HuH-7.5 (cell line): ENCODE measurements at places on chromosomes 4 and X.

DNA sequence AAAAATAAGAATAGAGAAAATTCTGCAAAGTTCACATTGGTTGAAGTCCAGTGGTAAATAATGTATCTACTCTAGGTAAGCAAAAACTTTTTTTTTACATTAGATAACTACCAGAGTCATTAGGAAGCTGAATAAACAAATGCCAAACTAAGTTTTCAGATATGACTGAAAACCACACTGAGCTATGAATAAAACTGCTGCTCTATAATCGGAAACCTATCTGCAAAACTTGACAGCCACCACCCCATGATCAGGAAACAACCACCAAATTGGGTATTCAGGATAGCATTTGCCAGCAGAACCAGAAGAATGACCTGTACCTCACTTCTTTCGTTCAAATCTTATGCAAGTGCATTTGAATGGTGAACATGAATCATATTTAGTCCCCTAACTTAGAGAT, 173.0 kb upstream of the TET2 start:
- DNase-seq = no peak

DNA sequence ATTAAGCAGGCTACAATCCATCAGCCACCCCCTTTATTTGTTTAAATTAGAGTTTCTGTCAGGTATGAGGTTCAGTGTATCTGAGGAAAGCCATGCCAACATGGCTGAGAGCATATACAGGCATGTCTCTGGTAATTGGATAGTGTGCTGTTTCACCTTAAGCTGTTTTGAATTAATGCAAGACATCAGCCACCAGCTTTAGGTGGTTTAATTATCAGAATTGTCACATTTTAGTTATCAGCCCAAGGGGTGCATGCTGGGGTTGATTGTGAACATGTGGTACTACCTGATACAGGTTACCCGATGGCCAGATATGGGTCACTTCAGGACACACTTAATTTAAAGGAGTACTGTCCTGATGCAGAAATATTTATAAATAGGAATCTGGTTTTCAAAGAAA, 353.2 kb upstream of the TENM3 start:
- no peak for DNase-seq

- no peak for DNase-seq
These were observed 238.5 kb upstream of the PGRMC2 start for GRCh38 chr4:128525992-128526630.

DNA sequence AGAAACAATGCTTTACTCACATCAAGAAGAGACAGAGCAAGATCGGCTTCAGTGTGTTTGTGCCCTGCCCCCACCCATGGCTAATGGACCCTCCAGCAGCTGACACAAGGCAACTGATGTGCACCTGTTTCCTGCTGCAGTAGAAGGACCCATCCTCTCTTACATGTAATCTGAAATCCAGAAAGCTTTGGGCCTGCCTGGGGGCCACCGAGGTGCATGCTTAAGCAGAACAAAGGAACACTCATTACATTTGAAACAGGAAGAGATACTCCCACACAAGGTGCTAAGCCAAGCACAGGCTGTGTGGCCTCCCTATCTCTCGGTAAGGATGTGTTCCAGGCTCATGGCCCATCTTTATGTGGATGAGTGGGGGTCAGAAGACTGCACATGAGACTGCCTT, 338.0 kb downstream of the SPOCK3 start:
- no peak for DNase-seq

DNA sequence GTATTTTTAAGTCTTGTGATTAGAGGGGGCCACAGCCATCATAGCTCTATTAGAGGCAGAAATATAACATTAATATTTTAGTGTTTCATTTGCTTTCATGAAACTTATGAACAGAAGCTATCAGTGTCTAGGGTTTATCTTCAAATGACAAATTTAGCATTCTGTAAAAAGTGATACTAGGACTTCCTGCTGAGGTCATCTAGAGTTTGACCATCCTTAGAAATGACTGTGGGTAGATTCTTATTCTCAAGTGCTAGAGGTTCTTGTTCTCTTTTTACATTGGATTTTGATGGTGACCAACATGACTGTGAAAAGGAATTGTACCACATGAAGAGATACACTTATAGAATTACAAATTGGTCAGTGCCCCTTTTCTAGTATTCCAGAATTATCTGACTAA, 568.6 kb downstream of the RPA4 start:
- no peak for DNase-seq

DNA sequence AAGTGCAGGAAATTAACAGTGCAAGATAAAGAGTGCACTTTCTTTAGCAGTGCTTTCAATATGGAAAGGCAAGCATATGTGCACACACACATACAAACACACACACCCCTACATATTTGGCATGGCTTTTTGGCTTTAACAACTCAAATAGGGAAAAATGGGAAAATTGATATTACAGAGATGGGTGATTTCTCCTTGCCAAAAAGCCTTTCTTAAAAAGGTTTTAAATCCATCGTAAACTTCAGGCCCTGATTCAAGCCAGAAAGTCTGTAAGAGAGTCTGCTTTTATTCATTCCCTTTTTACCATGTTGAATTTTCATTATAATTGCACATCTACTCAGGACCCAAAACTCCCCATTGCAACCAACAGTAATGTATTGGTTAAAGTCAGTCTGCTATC, 612.0 kb upstream of the ACTRT1 start:
- no peak for DNase-seq

- DNase-seq = no peak
These were observed 291.1 kb downstream of the QDPR start for GRCh38 chr4:17220816-17221215.

DNA sequence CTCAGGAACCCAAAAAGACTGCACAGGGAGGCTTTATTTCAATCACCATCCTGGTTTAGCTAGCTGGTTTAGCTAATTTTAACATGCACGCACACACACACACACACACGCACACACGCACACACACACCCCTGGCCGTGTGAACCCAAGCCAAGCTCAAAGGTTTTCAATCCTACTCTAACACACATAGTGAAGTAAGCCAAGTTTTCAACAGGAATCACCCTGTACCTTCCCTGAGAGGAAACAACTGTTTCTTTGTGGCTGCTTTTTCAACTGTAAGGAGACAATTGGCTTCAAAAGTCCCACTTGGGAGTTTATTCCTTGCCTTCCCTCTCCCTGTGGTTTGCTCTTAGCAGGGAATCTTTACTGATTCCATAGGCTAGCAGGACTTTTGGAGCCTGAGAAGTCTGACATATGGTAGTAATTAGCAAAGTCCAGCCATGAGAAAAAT, 98.9 kb upstream of the BMP3 start:
- DNase-seq = no peak

DNA sequence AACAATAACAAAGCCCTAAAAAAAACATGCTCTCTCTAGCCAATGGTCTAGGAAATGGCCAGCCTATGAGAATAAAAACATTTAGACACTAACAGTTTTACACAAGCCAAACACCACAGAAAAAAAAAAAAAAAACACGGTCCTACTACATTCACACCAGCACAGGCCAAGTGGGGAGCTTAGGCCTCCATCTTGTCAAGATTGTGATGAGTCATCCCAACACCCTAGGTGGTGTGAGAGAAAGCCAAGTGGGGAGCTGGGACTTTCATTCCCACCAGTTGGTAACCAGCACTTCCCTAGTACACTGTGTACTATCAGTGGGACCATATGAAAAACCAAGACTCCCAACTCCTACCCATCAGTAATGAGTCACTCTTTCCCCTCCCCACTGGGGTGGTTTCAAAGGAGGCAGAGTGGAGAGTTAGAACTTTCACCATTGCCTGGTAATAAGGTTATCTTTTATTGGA, 95.6 kb downstream of the ADAMTS3 start:
- DNase-seq = no peak

DNA sequence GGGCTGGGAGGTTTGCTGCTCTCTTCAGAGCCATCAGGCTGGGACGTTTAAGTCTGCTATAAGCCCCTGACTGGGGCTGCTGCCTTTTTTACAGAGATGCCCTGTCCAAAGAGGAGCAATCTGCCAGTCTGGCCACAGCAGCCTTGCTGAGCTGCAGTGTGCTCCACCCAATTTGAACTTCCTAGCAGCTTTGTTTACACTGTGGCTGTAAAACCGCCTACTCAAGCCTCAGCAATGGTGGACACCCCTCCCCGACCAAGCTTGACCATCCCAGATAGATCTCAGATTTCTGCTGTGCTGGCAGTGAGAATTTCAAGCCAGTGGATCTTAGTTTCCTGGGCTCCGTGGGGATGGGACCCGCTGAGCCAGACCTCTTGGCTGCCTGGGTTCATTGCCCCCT, 40.7 kb downstream of the SPATA18 start:
- no peak for DNase-seq

GRCh38 chr4:59729321-59729720, 1470.8 kb upstream of the ADGRL3 start:
- DNase-seq = no peak

DNA sequence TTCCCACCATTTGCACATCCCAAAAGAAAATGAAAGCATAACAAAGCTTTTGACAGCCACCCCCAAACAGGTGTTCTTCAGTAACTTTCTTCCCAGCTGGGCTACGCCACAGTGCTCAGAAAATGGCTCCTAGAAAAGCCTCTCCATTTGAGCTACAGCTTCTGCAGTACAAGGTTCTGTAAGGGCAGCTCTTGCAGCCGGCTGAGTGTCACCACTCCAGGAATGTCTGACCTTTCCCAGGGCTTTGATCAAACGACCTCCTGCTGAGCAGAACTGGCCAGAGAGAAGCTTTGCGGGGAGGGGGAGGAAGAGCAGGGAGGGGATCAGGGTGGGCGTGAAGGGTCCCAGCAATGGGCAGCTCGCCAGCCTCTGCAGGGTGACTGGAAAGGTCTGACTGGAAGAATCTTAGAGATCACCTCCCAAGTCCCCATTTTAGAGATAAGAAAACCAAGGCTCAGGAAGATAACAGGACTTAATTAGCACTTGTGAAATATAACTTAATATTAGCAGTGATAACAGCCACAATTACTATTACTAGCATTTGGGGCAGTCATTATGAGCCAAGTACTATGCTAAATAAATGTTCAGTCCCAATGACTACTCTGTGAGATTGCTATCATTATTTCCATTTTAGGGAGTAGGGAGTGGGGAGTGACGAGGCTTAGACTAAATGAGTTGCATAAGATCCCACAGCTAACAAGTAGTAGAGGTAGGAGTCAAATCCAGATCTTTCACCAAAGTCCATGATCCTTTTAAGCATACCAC, 51.1 kb downstream of the LEF1 start:
- no peak for DNase-seq

GRCh38 chr4:157012296-157012695, 40.7 kb upstream of the PDGFC start:
- no peak for DNase-seq

DNA sequence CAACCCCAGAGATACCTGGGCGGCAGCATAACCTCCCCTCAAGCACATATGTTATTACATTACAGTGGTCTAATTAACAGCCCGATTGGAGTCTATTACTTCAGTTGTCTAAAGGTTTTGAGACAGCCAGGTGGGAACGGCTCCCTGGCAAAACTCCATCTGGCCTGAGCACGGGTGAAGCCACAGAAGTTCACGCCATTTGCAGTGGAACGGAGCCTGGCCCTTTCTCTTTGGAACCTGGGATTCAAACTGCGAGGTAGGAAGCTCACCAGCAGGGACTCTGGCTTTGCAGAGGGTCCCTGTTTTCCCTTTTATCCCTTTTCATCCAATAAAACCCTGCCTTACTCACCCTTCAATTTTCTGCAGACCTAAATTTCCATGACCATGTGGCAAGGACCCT, 45.9 kb upstream of the NEIL3 start:
- DNase-seq = no peak

GRCh38 chr4:71599578-71599977, 184.3 kb downstream of the GC start:
- no peak for DNase-seq

- DNase-seq = no peak
These were observed 115.1 kb upstream of the MXRA5 start for GRCh38 chrX:3461397-3462165.

- DNase-seq = no peak
These were observed 180.3 kb upstream of the TENM3 start for GRCh38 chr4:182062936-182063335.

DNA sequence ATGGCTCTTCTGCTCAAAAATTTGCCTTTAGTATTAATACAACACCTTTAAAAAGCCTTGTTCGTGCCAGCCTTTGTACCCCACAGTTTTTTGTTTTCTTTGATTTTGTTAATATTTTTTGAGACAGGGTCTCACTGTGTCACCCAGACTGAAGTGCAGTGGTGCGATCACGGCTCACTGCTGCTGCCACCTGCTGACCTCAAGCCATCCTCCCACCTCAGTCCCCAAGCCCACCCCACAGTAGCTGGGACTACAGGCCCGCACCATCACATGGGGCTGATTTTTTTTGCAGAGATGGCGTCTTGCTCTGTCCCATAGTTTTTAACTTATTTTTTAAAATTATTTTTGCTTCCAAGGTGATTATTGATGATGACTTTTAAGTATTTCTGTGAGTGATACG, 134.0 kb downstream of the HTR2C start:
- DNase-seq = no peak

DNA sequence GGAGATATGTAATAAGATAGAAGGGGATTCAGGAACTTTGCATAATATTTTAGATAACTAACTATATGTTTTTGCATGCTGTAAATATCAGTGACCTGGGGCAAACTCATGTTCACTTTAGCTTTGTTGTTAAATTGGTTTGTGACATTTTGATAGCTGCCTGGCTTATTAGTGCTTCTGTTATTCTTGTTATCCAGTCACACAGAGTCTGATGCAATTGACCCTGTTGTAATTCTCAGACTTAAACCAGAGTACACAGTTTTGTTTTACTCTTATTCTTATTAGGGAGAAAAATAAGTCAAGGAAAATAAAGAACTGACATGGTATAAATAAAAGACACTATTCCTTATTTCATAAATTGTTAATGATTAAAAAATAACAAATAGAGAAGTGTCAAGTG, 516.7 kb upstream of the SLIT2 start:
- no peak for DNase-seq

DNA sequence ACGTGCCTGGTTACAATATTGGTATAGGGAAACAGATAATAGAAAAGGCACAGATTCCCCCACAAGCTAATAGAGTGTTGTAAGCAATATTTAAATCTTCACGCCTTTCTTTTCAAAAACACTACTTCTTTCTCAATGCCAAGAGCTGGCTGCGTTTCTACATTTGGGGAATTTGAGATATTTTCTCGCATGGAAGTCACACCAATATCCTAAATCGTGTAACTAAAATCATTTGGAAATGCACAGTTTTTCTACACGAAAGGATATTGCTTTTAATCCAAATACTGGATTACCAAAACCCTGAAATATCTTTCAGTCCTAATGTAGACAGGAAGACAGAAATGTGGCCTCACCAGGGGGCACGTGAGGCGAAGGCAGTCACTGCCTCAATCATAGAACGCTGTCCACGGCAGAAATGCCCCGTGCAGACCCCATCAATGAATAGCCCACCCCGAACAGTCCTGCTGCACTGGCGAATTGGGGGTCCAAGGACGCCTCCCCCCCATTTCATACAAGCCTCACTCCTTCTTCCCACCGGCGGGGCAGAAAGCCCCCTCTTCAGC, 106.6 kb downstream of the NSUN7 start:
- no peak for DNase-seq

- DNase-seq = no peak
These were observed 395.0 kb upstream of the SPOCK3 start for GRCh38 chr4:167629272-167629671.

GRCh38 chr4:3831529-3832150, 65.5 kb downstream of the ADRA2C start:
- DNase-seq = no peak
